ENCODE measurements at places on chromosomes 1 and 21.

GRCh38 chr1:69491416-69491815 lies 76.3 kb upstream of the LRRC7 start:
- DNase-seq = peak; percentile 19

- DNase-seq = no peak
Observed at GRCh38 chr1:173866413-173867115, 1.2 kb downstream of the GAS5 start.

GRCh38 chr1:19517017-19517416 lies 31.7 kb upstream of the CAPZB start:
- no peak for DNase-seq

DNA sequence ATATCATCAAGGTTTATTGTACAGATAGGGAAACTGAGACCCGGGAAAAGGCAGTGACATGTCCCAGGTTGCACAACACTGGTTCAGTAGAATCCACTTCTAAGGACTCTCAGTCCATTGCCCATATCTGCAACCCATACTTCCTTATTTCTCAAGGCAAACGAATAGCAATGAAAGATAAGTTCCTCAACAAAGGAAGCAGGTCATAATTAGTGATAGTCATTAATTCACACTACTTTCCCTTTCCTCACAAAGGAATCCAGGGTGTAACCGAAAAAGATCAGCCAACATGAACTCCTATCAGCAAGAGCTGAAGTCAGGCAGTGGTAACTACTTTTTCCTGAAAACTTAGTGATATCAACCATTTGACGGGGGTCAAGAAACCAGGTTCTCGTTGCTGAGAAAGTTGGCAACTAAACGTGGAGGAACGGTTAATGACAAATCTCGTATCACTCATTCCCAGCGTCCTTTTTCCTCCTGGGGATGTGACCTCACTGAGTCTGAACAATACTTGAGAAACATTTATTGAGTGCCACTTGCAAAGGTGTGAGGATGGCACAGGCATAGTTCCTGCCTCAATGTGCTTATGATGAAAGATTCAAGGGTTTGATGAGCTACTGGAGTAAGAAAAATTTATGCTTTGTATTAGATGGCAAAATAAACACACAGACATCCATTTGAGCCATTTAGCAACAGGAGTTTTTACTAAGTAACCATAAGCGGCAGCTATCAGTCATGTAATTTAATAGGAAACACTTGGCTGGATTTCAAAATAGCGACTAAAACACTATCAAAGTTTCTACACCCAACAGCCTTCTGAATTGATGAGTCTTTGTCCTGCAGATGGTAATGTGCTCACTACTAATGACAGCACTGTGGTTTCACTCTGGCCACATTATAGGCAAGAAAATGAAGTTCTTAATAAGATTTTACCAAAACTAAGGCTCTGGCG lies 82.3 kb downstream of the PLPP3 start:
- no peak for DNase-seq

- DNase-seq = no peak
Observed at GRCh38 chr21:34952701-34953100, 96.4 kb downstream of the RUNX1 start.

- peak; percentile 33 for DNase-seq
Observed at GRCh38 chr1:205610901-205611466, 20.8 kb downstream of the ELK4 start.

GRCh38 chr1:23567996-23568607 lies 8.8 kb upstream of the ID3 start:
- DNase-seq = peak; percentile 76

DNA sequence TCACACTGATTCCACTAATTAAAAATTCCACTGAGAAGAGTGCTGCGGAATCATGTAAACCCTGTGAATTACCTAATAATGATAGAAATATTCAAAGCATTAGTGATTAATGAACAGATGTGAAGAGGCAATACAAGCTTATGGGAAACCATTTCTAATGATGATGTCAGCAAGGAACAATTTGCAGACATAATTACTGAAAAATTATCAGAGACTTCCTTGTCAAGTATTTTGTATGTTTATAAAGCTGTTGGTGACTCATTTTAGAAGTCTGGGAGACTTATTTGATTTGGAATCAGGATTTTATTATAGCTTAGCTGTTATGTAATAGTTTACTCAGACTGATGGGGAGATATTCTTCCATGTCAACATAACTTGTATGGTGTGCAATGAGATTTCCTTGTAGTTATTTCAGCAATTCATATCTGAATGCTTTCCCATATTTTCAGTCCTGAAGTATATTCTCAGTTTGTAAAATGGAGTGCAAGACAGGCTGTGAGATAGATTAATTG lies 135.5 kb downstream of the TGFB2 start:
- DNase-seq = peak; percentile 66
